ENCODE measurements at places on chromosomes 2 and 18.

- DNase-seq, result peak; percentile 33
These were observed 716.8 kb downstream of the SUCLG1 start for GRCh38 chr2:83742117-83742782.

GRCh38 chr2:47054036-47054555 is 101.0 kb downstream of the STPG4 start:
- no peak for DNase-seq

DNA sequence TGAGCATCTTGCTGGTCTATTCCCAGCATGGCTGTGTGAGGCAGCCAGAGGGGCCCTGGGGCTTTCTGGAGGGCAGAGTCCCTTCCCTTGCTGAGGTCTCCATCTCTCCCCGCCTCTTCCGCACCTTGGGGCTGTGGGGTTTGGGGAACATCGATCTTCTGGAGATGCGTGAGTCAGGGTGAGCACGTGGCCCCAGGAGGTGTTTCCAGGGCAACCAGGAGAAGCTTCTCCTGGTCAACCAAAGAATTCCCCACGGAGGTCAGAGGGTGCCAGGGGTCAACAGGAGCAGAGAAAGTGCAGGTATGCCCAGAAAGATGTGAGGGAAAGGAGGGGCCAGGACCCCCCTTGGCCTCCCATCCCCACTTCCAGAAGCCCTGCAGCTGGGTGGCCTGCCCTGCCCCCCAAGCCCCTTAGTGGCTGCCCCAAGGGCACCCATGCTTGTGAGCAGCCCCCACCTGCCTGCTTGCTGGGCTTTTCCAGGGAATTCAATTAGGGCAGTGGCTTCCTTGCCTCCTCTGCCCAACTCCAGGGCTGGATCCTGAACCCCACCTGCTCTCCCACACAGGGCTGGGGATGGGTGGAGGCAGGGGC is 2.8 kb upstream of the PROM2 start:
- DNase-seq, result no peak

DNA sequence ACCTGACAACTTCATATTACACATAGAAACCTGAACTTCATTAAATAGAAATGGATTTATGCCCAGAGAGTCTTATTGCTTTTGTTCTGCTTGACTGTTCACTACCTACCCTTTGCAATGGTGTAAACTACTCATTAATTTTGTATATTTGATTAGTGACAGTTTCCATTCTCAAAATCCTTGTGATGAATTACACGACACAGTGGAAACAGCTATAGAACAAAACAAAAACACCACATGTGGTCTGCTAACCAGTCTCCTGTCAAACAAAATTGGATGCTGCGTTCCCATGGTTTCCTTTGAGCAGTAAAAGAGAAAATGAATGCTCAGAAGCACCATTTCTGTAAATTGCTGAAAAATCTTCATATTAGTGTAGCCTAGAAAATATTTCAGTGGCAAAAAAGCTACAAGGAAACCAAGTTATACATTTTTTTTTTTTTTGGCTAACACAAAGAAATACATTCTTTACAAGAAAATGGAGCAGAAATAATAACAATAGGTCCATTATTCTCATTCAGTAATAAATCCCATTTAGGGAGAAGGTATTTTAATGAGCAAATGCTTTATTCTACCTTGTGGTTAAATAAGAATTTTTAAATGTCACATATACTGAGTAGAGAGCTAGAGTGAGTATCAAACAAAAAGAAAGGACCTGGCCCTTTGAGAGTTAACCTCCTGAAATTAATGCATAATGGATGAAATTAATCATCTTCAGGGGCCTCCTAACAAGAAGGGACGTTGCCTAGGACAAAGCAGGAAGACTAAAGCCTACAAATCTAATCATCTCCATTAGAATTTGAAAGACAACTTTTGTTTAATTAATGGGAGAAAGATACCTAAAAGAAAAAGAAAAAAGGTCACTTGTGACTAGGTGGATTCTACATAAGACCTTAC is 355.1 kb upstream of the ZC3H15 start:
- no peak for DNase-seq

DNA sequence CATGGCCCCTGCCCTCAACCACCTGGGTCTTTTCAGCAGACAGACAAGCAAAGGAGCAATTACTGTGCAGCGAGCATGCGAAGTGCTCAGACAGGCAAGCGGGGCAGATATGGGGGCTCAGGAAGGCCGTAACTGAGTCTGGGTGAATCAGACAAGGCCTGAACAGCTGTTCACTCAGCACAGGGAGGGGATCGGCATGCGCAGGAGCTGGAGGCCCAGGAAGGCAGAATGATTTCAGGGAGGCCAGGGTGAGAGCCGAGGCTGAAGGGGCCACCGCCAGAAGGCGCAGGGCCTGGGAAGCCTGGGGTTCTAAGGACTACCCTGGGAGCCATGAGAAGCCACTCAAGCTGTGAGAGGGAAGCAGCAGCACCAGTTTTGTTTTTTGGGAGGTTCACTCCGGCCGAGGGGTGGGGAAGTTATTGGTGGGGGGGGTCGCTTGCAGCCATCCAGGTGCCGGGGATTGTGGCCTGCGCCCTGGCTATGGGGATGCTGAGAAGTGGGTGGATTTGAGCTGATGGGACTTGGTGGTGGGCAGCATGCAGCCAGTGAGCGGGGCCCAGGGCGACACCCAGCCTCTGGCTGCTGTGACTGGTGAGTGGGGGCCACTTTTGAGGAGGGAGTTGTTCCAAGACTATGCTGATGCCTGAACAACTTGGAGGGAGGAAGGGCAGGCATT is 132.2 kb downstream of the TSN start:
- no peak for DNase-seq

- DNase-seq, result no peak
These were observed 34.9 kb downstream of the BCL2L11 start for GRCh38 chr2:111155610-111156009.

- no peak for DNase-seq
These were observed 13.1 kb downstream of the CFLAR start for GRCh38 chr2:201128933-201129505.

DNA sequence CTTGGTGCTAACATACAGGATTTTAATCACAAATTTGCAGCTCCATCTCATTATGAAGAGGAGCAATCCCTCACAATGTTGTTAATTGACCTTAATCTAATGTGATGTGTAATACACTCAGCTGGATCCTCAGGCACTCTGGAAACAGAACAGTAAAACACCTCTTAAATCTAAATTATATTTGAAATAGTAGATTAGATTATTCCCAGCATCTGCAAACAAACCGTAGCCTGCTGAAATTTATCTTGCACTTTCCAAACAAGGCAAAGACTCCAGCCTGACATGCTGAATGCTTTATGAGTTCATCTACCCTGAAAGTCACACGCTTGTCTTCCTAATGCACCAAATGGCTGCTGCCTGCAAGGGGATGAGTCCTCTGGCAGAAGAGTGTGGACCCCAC is 402.3 kb upstream of the GYPC start:
- no peak for DNase-seq

Data from NCI-H1694 (cell line).